ENCODE measurements at places on chromosomes 11 and 22.

- DNase-seq: no peak
Observed at GRCh38 chr11:70368961-70369360, 29.4 kb upstream of the CTTN start.

- no peak for DNase-seq
Observed at GRCh38 chr22:37275622-37276021, 6.7 kb upstream of the CYTH4 start.

- DNase-seq: no peak
Observed at GRCh38 chr22:37816543-37817180, 6.5 kb upstream of the GALR3 start.

GRCh38 chr11:122872046-122872445 is 10.5 kb upstream of the JHY start:
- DNase-seq: no peak

- no peak for DNase-seq
Observed at GRCh38 chr11:44203270-44204043, 106.5 kb downstream of the ALX4 start.

DNA sequence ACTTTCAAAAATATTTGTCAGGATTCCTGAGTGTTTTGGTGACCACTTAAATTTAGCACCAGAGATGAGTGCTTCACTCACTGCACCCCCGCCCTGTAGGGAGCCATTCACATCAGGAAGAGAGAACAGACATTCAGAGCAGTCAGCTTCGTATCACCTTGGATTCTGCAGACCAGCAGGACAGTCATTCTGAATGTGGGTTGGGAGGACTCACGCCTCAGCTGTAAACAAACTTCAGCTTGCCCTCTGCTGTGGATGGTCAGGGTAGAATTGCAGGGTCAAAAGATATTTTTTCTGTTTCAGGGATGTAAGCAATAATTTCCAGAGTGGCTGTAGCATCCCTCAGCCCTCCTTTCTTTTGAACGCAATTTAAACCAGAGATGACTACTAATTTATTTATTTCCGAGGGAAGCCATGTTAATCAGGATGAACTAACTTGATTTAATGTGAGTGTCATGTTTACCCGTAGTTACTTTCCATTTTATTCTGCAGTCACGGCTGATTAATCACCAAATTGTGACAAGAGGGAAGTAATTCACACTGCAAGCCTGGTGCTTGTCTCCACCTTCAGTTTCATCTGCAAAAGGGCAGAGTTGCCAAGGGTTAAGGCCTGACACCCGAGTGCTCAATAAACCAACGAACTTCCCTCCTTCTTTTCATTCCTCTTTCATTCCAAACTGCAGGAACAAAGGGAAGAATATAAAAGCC is 174.2 kb upstream of the DDI1 start:
- DNase-seq: no peak

DNA sequence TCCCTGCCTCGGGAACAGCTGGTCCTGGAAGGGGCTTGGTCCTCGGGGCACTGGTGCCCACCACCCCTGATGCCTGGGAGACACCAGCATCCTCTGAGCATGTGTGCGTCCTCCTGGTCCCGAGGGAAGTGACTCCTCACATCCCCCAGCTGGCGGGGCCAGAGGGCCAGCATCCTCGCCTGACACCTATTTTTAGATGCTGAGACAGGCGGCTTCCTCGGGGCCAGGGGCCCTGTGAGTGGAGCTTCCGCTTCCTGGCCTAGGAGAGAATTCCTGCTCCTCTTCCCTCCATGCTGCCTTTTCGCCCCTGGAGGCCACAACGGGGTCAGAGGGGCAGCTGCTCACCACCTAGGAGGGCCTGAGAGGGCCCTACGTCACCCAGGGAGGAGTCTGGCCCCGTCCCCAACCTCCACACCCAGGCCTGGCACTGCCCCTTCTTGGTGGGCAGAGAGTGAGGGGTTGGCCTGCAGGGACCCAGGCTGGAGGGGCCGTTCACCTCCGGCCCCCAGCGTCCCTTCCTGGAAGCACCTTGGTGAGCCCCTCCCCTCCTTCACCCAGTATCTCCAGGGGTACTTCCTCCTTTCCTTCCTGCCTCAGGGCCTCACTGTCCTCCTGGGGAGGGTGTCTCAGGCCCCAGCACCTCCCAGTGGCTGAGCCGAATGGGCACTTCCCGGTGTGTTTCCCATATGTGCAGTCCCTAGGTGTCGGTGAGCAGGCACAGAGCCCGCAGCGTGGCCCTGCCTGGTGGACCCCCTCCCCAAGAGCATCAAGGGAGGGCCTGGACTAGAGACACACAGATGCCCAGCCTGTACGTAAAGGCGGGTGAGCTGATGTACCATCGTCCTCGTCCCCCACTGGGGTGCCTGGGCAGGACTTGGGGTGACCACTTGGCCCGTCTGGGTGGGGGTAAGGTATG is 6.1 kb downstream of the CD81 start:
- DNase-seq: no peak

DNA sequence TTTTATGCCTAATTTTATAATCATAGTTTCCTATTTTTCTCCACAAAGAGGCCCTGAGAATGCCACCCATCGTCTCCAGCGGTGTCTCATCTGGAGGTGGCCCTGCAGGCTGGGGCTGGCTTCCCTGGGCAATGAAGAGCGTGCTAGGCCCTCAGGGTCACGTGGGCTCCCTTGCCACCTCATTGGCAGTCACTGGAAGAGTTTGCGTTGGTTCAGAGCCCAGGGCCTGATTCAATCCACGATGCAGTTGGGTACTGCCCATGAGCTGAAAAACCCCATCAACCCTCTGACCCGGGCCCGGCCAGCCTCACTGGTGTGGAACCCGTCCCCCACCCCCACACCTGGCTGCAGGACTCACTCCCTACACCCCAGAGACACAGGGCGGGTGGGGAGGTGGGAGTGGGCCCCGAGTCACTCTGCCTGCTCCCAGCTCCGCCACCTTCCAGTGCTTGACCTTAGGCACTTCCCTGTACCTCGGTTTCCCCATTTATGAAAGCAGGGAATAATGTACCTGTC is 43.4 kb upstream of the A4GALT start:
- no peak for DNase-seq

GRCh38 chr11:129230006-129230405 is 37.9 kb upstream of the ARHGAP32 start:
- DNase-seq: no peak

DNA sequence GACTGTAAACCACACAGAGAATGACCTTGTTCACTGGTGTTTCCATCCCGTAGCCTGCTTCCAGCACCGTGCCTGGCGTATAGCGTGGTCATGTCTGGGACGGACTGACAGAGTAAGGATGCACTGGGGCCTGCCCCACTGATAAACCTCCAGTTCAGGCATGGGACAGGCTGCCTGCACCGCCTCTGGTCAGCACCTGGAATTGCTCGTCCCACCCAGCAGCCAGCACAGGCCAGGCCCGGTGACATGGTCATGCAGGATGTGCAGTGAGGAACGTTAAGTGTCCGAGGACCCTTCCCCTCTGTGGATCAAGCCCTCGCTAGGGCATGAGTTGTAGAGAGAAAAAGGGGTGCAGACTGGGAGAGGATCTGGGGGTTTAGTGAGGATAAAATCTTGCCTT is 44.8 kb downstream of the LMO1 start:
- no peak for DNase-seq

DNA sequence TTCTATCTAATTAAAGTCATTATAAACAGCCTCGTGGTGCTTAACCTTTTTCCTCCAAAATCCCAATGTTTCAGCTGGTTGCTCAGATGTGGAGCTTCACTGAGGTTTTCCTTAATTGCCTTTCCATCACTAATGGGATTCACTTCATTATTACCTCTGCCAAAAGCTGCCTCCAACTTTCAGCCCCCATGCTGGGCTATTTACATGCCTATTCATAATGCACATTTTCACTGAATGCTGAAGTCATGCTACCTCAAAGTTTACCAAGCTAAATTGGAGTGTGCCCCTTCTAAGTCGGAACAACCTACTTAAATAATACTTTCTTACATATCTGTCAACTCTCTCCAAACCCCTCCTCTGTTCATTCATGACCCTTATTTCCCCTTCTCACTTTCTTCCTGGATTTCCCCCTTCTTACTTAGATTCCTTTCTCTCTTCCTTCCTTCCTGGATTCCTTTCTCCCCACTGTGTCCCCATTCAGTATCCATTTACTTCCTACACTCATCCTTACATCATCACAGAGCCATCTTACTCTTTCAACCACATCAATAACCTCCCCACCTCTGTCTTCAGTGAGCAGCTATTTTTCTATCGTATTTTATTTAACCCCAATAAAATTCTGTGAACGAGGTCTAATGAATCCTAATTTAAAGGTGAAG is 887.3 kb upstream of the TENM4 start:
- DNase-seq: no peak

GRCh38 chr11:63892228-63892627 is 24.7 kb downstream of the RCOR2 start:
- DNase-seq: no peak

DNA sequence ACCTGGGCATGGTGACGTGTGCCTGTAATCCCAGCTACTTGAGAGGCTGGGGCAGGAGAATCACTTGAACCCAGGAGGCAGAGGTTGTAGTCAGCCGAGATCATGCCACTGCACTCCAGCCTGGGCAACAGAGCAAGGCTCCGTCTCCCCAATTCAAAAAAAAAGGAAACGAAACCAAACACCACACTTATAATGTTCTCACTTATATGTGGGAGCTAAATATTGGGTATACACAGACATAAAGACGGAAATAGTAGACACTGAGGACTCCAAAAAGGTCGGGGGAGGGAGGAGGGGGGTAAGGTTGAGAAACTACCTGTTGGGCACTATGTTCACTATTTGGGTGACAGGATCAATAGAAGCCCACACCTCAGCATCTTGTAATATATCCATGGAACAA is 94.3 kb downstream of the GAB2 start:
- no peak for DNase-seq

- DNase-seq: no peak
Observed at GRCh38 chr11:93020248-93021046, 51.0 kb downstream of the MTNR1B start.

- no peak for DNase-seq
Observed at GRCh38 chr11:57240757-57241156, 3.7 kb upstream of the APLNR start.

- DNase-seq: no peak
Observed at GRCh38 chr11:125481531-125481930, 14.5 kb downstream of the FEZ1 start.

GRCh38 chr11:77072851-77073327 is 6.1 kb downstream of the CAPN5 start:
- no peak for DNase-seq

DNA sequence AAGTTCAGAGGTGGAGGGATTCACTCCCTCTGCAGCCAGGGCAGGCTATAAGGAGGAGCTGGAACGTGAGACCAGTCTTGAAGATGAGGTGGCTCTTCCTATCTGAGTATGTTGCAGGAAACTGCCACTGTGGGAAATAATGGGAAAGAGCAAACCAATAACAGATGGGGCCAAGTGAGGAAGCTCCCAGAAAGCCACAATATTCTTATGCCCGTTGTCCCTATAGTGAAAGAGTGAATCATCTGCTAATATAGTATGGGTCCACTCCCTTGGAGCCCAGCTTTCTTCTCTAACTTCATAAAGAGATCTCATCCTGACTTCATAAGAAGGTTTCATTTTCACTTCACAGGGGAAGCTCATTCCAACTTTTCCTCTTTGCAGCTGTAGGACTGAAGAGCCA is 206.4 kb downstream of the BLID start:
- DNase-seq: no peak

GRCh38 chr11:67364783-67365722 is 8.3 kb downstream of the CLCF1 start:
- DNase-seq: no peak

DNA sequence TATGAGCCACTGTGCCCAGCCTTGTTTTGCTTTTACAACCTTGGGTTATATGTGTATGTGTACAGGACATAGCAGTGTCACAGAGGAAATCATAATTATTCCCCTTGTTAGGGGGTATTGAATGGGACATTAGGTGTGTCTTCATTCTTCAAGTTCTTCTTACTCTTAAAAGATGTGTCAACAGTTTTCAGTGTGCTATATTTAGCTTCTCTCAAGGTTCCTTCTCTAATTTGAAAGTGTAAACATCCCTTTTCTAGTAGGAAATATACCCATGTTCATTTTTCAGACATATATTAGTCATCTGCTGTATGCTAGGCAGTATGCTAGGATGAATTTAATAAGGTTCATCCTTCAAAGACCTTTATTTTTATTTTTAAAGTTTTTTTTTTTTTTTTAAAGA is 17.1 kb downstream of the PCF11 start:
- DNase-seq: no peak

DNA sequence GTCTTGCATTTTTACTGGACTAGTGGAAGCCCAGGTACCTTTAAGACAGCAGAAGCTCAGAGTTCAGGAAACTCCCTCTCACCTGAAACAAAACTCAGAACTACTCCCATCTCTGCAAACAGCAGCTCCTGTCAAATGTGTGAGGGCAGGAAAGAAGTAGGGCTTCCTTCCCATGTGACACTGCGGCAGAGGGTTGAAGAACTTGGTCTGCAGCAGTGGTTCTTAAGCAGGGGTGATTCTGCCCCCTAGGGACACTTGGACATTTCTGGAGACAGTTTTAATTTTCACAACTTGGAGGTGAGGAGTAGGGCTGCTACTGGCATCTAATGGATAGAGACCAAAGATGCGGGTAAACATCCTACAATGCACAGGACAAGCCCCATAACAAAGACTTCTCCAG is 63.4 kb downstream of the RCN1 start:
- DNase-seq: no peak

- no peak for DNase-seq
Observed at GRCh38 chr11:130129922-130130321, 29.7 kb upstream of the ST14 start.

DNA sequence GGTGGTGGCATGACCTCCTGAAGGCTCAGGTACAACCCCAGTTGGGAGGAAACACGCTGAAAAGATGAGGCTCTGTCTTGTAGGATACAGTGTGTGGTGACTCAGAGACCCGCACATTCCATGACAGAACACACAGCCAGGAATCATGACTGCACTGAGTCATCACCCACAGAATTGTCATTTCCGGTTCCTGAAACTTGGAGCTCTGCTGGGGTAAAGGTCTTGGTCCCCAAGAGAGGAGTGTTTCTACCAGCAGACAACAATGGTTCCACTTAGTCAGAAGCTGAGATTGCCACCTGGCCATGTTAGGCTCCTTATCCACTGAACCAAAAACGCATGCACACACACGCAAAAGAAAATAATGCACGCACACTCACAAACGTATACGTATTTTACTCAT is 31.5 kb upstream of the CYB5R3 start:
- DNase-seq: no peak

DNA sequence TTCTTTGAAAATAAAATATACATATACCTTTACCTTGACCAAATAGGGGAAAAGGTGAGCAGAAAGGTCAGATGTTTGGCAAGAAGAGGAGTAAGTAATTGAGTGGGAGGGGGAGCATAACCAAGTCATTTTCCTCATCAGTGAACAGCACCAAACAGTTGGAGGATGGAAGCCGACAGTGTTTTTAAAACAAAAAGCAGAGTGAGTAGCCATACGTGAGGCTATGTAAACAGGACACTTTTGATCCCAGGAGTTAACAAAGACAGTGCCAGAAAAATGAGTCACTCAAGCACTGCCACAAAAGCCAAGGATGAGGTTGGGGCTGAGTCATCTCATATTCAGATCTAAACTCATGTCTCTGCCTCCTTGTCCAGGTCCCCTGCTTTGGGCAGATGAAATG is 734.7 kb downstream of the KCNA4 start:
- no peak for DNase-seq

All from T-helper 2 cell (primary cell).